PC-3 (cell line): ENCODE measurements at places on chromosomes 11 and 22. TPM values are rescaled to one million over a fixed set of nuclear protein-coding genes. Genes with fewer than 3 reads are reported as not detected.

Gene GAL
- 32.2 and 46.7 TPM in 2 replicates for total RNA-seq

Gene KRTAP5-7
- not detected in 2 replicates for total RNA-seq

Gene ARHGAP1
- 16.1 and 27.1 TPM in 2 replicates for total RNA-seq

Gene UFD1
- total RNA-seq = 92.6 and 95.7 TPM in 2 replicates

Gene MPZL3
- total RNA-seq = 7.0 and 8.4 TPM in 2 replicates

Gene OR10D3
- total RNA-seq = 0.15 and 0.29 TPM in 2 replicates

Gene SLC43A3
- 31.3 and 35.0 TPM in 2 replicates for total RNA-seq

Gene TIGD3
- total RNA-seq = 1.3 and 1.6 TPM in 2 replicates

Gene NRIP3
- not detected in 2 replicates for total RNA-seq

Gene MSANTD4
- 18.0 and 33.7 TPM in 2 replicates for total RNA-seq

Gene OR5P2
- not detected in 2 replicates for total RNA-seq

Gene FOSL1
- total RNA-seq = 656 and 851 TPM in 2 replicates

Gene DAGLA
- total RNA-seq = 8.6 and 12.2 TPM in 2 replicates

Gene MAJIN
- not detected in 2 replicates for total RNA-seq

Gene SERPING1
- not detected in 2 replicates for total RNA-seq

Gene CABP4
- total RNA-seq = 0.55 TPM in 1 of 2 replicates, not detected in the other

Gene ABCC8
- total RNA-seq = not detected in 2 replicates
